ENCODE measurements at places on chromosomes 3 and 15.

- DNase-seq: no peak
Observed at GRCh38 chr3:196868297-196868661, 559 bp downstream of the SENP5 start.

GRCh38 chr3:150069633-150070032 lies 98.9 kb upstream of the PFN2 start:
- DNase-seq: no peak

DNA sequence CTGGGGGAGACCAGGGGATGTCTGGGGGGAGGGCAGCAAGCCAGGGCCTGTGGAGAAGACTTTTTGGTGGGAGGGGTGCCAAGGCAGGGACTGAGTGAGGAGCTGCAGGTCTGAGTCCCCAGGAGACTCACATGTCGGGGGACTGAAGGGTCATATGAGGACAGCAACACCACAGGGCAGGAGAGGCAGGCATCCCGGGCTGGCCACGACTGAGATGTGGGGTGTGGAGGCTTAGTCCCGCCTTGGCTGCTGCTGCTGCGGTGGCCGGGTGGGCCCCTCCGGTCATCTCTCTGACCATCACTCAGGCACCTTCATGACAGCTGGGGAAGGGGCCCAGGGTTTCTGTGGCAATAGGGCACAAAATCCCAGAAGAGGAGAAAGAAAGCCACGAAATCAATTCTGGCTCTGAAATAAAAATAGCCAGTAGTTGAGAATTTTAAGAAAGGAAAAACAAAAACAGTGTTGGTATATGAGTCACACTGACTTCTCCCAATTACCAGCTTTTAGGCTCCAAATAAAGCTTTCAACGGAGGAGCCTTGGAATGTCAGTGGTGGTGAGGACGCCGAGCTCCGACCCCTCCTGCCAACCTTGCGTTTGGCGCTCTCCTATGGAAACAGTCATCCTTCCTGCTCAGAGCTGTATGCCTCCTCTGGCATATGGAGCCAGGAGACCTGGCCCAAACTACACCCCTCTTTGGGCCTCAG lies 52.9 kb upstream of the ITGA11 start:
- DNase-seq: no peak

DNA sequence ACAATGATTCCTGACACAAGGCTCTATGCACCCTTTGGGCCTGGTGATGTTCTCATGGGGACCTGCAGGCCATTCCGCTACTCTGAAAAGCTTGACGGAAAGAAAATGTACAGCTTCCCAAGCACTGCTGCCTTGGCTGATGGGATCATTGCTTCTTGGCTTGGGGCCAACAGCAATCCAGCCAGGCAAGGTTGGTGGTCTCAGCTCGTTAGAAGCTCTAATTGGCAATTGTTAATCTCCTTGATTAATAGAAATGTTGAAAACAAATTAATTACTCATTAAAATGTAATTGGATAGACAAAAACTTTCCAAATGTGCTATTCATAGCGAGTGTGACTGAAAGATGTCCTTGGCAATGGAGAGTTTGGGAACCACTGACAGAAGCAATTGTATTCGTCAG lies 16.3 kb upstream of the MYZAP start:
- no peak for DNase-seq

- DNase-seq: no peak
Observed at GRCh38 chr3:64648927-64649906, 38.6 kb downstream of the ADAMTS9 start.

GRCh38 chr3:23747841-23748240 lies 57.9 kb upstream of the UBE2E1 start:
- DNase-seq: no peak

- no peak for DNase-seq
Observed at GRCh38 chr3:137047240-137047639, 89.5 kb downstream of the IL20RB start.

GRCh38 chr15:38130205-38130567 lies 122.5 kb upstream of the SPRED1 start:
- DNase-seq: no peak

GRCh38 chr3:173739726-173740125 lies 342.2 kb downstream of the NLGN1 start:
- no peak for DNase-seq

- no peak for DNase-seq
Observed at GRCh38 chr3:126274735-126275619, 82.2 kb downstream of the KLF15 start.

DNA sequence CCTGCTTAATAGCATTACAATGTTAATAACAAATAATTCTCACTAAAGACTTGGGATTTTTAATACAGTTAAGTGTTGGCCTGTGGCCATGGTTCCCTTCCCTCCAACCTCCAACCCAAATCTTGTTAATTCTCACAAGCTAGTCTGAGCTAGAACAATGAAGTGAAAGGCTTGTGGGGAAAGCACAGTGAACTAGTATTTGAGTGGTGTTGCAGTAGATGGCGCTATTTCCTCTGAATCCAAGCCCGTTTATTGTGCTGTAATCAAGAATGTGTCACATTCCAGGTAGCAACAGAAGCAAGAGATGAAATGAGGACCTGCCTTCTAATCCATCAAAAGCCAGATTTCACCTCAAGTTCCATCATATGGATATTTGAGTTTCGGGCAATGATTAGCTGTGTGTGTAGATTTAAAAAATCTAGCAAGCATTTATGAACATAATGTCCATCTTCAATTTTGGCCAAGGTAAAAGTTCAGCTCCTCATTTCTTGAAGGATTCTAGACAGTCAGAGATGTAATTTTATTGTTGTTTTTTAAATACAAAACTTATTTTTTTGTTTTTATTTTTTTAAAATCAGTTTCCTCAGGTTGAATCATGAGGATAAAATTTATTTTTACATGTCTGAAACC lies 160.7 kb downstream of the SQOR start:
- DNase-seq: no peak

- DNase-seq: no peak
Observed at GRCh38 chr3:156750874-156751245, 75.3 kb upstream of the LEKR1 start.

DNA sequence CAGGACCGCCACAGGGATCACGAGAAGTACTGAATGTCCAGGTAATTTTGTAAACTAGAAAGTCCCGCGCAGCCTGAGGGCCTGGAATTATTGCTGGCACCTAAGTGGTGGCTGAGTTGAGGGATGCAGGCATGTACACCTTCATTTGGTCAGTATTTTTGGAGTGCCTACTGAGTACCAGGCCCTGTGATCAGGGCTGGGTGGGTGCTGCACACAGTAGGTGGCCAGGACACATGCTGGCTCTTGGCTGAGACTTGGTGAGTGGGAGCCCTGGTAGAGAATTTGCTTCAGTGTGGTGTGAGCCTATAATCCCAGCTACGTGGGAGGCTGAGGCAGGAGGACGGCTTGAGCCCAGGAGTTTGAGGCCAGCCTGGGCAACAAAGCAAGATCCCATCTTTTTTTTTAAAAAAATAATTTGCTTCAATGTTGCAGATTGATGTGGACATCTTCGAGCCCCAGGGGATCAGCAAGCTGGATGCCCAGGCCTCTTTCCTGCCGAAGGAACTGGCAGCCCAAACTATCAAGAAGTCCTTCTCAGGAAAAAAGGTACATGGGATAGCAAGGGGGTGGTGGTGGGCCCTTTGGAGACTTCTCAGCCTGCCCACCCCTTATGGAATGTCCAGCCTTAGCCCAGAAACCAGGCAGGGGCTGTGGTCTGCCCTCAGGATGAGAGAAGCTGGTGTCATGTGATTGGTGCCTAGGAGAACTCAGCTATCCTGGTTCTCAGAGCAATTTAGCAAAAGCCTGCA lies 2.6 kb downstream of the ITIH1 start:
- DNase-seq: no peak

- DNase-seq: no peak
Observed at GRCh38 chr3:49570028-49570654, 15.9 kb downstream of the BSN start.

DNA sequence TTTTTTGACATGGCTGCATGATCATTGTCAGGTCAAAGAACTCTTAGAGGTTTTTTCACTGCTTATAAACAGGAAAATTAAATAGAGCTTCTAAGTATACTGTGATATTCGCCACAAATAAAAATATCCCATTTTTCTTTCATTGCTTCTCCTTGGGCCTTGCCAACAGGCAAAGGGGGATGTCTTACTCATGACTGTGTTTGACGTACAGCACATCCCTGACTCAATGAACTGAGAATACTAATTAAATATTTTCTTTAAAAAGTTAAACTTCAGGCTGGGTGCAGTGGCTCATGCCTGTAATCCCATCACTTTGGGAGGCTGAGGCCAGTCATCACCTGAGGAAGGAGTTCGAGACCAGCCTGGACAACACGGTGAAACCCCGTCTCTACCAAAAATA lies 41.4 kb upstream of the CCDC80 start:
- no peak for DNase-seq

GRCh38 chr15:65072027-65072426 lies 4.2 kb upstream of the RASL12 start:
- DNase-seq: peak; percentile 51

GRCh38 chr3:100076731-100077529 lies 37.4 kb downstream of the FILIP1L start:
- no peak for DNase-seq

GRCh38 chr15:69392352-69392751 lies 21.8 kb upstream of the KIF23 start:
- no peak for DNase-seq

DNA sequence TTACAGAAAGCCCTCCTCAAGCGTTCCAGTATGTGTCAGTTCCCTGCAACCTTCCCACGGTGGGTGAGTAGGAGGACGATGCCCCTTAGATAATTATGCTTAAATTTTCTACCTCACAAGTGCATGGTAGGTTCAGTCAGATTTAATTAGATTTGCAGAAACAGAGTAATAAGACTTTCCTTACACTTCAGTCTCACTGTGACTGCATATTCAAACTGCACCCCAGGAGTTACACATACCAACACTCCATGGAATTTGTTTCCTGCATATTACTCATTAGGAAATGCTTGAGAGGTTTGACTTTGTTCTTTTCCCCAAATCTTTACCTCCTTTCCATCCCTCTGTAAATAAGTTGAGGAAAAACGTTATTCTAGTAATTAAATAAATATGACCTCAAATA lies 108.8 kb downstream of the ARRDC4 start:
- DNase-seq: no peak

DNA sequence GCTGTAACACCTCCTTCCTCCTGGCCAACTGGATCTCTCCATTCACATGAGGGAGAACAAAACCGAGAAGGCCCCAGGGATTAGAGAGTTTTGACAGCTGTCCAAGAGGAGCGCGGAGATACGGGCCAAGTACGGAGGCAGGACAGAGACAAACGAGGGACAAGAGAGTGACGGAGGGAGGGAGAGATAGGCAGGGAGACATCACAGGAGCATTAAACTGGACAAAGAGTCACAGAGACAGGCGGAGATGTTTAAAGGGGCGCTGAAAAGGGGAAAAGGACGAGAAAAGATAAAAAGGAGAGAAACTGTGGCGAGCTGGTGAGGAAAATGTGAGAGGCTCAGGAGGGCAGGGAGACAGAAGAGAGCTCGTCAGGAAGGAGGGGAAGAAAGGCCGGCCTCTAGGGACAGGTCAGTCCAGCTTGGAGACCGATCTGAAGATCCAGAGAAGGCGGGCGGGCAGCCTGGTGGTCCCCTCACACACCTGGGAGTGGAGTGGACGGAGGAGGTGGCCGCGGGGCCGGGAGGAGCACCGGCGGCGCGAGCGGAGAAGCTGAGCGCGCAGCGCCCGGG lies 40.5 kb upstream of the ROPN1 start:
- no peak for DNase-seq

- no peak for DNase-seq
Observed at GRCh38 chr15:83835479-83835878, 181.6 kb downstream of the ADAMTSL3 start.

- no peak for DNase-seq
Observed at GRCh38 chr3:194245975-194246561, 105.1 kb downstream of the CPN2 start.

All from skeletal muscle cell (primary cell).